ENCODE measurements at places on chromosomes 2 and 18. TPM values are rescaled to one million over a fixed set of nuclear protein-coding genes. Genes with fewer than 3 reads are reported as not detected.

GRCh38 chr2:140580532-140581151 is 1550.2 kb downstream of the LRP1B start:
- no peak overlapping the region for H3K27ac ChIP-seq
- no peaks in the 10 kb centered on the region for H3K36me3 ChIP-seq
- no peak for DNase-seq
- H3K27me3 ChIP-seq = no peaks in the 10 kb centered on the region
- no peak overlapping the region for H3K4me3 ChIP-seq
- H3K4me1 ChIP-seq = no peaks in the 10 kb centered on the region

GRCh38 chr2:187906021-187906420 is 351.8 kb upstream of the TFPI start:
- no peak overlapping the region for H3K27ac ChIP-seq
- DNase-seq = no peak
- no peak overlapping the region for H3K4me3 ChIP-seq
- no peaks in the 10 kb centered on the region for H3K4me1 ChIP-seq

- no peaks in the 10 kb centered on the region for H3K27me3 ChIP-seq
- H3K4me3 ChIP-seq = no peak overlapping the region
- H3K4me1 ChIP-seq = no peaks in the 10 kb centered on the region
- no peaks in the 10 kb centered on the region for H3K36me3 ChIP-seq
- no peak for DNase-seq
- no peak overlapping the region for H3K27ac ChIP-seq
Measured at GRCh38 chr2:172451923-172452322, 24.5 kb downstream of the ITGA6 start.

DNA sequence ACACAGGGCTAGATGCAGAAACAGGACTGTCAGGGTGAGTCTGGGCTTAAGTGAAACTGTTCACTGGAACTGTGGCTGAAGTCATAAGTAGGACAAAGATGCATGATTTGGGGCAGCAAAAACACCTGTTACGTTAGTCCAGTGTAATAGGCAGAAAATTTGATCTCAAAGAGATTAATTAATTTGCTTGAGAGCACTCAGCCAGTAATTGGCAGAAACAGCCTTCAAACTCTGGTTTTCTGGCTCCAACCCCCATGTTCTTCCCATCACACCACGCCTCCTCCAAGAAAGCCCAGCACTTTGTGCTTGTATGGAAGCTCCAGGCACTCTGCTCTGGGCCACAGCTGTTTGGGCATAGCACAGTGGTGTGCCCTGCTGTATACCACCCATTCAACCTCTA is 54.0 kb downstream of the CNTNAP5 start:
- H3K36me3 ChIP-seq = no peaks in the 10 kb centered on the region
- H3K27ac ChIP-seq = no peak overlapping the region
- H3K4me1 ChIP-seq = no peaks in the 10 kb centered on the region
- no peak for DNase-seq
- H3K4me3 ChIP-seq = no peak overlapping the region

DNA sequence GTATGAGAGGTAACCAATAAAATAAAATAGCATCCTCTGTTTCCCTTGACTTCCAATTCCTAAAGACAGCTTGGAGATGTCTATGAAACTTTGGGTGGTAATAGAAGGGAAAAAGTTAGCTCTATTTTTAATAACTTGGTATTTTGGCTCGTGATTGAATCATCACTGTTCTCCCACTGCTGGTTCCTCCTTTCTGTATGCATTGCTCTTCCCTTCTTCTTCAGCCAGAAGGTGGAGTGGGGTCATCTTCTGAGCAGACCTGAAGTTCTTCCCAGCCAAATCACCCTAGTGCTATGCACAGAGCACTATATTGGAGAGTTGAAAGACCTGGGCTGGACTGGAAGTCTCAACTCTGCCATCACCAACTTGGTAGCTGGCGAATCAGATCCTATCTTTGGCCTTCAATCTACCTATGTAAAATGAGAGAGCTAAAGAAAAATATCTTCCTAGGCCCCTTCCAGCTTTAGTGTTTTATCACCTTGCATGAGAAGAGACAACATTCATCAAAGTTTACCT is 54.1 kb downstream of the CPO start:
- H3K4me1 ChIP-seq = no peaks in the 10 kb centered on the region
- no peak overlapping the region for H3K27ac ChIP-seq
- H3K36me3 ChIP-seq = no peaks in the 10 kb centered on the region

GRCh38 chr2:41736586-41736985 is 311.2 kb upstream of the PKDCC start:
- H3K4me1 ChIP-seq = peaks cover 31% of the 10 kb centered on the region
- H3K36me3 ChIP-seq = no peaks in the 10 kb centered on the region
- no peak for DNase-seq
- H3K27ac ChIP-seq = peak overlapping the region; percentile 32
- H3K27me3 ChIP-seq = peaks cover 3% of the 10 kb centered on the region

DNA sequence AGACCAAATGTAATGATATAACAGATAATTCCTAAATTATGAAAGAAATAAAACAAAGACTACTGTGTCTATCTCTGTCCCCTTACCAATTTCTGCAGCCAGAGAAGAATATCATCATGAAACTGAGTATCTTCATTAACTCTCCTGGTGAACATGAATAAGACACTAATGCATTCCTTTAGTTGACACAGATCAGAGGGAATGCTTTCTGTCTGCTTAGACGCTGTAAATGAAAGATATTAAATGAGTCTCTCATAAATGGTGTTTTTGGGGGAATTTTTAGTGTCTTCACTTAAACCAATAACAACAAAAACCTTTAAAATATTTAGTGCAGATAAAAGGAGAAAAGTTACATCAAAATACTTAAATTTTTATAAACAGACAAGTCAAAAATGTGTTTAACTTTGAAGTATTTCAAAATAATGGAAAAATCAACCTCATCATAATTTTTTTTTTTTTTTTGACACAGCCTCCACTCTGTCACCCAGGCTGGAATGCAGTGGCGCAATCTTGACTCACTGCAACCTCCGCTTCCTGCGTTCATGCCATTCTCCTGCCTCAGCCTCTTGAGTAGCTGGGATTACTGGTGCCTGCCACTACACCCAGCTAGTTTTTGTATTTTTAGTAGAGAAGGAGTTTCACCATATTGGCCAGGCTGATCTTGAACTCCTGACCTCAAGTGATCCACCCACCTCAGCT is 16.0 kb downstream of the EPG5 start:
- peak; percentile 6 for DNase-seq
- H3K4me3 ChIP-seq = peak overlapping the region; percentile 32
- H3K36me3 ChIP-seq = peaks cover 92% of the 10 kb centered on the region
- peak overlapping the region; percentile 92 for H3K27ac ChIP-seq

- no peak overlapping the region for H3K4me3 ChIP-seq
- H3K27ac ChIP-seq = no peak overlapping the region
- H3K27me3 ChIP-seq = no peaks in the 10 kb centered on the region
- H3K4me1 ChIP-seq = no peaks in the 10 kb centered on the region
Measured at GRCh38 chr18:38502539-38502938, 936.9 kb upstream of the CELF4 start.

GRCh38 chr2:67322353-67323001 is 74.7 kb upstream of the ETAA1 start:
- H3K4me3 ChIP-seq = no peak overlapping the region
- no peak overlapping the region for H3K27ac ChIP-seq
- peak; percentile 31 for DNase-seq
- H3K36me3 ChIP-seq = no peaks in the 10 kb centered on the region
- H3K4me1 ChIP-seq = peaks cover 9% of the 10 kb centered on the region

DNA sequence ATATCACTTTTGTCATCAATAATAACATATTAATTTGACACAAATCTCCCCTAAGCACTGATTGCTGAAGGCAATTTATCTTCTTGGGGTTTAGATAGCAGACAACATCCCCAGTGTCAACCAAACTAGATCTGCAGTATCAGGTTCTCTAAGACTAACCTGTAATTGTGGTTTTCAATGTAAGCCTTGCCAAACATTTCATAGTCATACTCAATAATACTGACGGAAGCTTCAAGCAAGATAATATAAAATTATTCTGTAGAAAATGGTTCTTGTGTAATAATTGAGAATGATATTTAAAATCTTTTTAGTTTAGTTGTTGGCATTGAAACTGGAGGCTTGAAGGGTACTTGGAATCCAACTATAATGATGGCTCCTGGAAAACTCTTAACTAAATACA is 186.3 kb downstream of the RIT2 start:
- no peak overlapping the region for H3K27ac ChIP-seq
- no peak for DNase-seq
- peaks cover 27% of the 10 kb centered on the region for H3K4me1 ChIP-seq
- H3K36me3 ChIP-seq = no peaks in the 10 kb centered on the region
- H3K27me3 ChIP-seq = no peaks in the 10 kb centered on the region

GRCh38 chr2:238127165-238128060 is 11.1 kb upstream of the KLHL30 start:
- H3K27ac ChIP-seq = peak overlapping the region; percentile 45
- peak; percentile 99 for DNase-seq
- no peaks in the 10 kb centered on the region for H3K36me3 ChIP-seq
- H3K4me3 ChIP-seq = peak overlapping the region; percentile 62
- H3K27me3 ChIP-seq = no peaks in the 10 kb centered on the region
- H3K4me1 ChIP-seq = peaks cover 12% of the 10 kb centered on the region

DNA sequence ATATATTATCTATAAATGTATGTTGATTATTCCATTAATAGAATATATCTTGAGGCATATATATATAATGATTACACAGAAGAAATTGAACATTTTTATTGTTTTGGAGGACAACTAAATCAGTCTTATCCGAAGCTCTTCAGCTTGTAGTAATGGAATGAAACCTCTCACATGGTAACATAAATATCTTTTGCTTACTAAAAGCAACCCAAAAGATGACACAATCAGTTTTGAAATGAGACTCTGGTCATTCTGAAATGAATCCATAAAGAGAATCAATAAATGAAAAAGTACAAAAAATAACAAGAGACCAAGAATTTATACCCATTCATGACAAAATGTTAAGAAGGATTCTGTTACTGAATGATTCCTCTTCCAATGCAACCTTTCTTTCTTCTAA is 110.2 kb downstream of the FIGN start:
- no peak for DNase-seq
- H3K27ac ChIP-seq = no peak overlapping the region
- no peaks in the 10 kb centered on the region for H3K4me1 ChIP-seq
- no peaks in the 10 kb centered on the region for H3K27me3 ChIP-seq

DNA sequence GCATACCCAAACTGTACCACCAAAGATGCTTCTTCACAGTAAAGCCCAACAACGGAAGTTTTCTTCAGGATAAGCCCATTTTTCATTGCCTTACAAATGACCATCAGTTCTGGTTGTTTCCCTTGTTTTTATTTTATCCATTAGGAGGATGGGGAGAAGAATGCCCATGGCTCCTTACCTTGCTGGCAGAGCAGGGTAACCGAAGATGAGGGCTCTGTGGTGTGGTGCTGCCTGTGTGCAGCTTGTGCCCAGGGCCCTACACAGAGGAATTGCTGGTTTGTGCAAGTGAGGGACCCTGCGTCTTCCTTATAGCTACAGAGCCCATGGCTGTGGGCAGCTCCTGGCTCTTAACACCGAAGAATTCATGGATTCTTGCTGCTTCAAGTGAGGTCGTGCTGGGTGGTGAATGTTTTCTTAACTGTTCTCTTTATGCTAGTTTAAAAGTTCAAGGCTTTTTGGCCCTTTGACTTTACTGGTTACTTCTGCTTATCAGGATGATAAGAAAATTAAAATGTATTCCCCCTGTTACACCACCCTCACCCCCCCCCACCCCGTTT is 110.6 kb downstream of the MAP4K4 start:
- H3K36me3 ChIP-seq = peaks cover 10% of the 10 kb centered on the region
- peaks cover 54% of the 10 kb centered on the region for H3K4me1 ChIP-seq
- no peak overlapping the region for H3K4me3 ChIP-seq
- DNase-seq = no peak

DNA sequence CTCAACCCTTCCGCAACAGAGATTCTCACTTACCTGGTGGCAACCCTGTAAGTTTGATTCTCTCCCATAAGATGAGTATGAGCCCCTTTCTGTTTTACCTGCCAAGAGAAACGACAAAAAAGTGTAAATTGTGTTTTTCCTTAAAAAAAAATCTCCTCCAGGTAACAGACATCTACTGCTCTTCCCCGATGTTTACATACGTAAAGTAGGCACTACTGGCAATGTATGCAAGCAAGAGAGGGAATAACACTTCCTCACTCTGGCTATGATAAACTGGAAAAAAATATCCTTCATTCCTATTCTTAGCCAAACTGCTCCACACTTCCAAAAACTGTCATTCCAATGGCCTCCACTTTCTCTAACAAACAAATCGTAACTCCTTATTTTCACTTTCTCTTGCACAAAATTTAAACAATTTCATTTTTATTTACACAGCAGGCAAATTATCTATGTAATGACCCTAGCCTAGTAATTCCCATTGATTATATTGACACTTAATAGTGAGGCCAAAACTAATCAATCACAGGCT is 184.5 kb downstream of the TCF4 start:
- peak overlapping the region; percentile 56 for H3K4me3 ChIP-seq
- H3K36me3 ChIP-seq = no peaks in the 10 kb centered on the region
- H3K27ac ChIP-seq = peak overlapping the region; percentile 74
- DNase-seq = no peak
- H3K27me3 ChIP-seq = no peaks in the 10 kb centered on the region

- no peaks in the 10 kb centered on the region for H3K36me3 ChIP-seq
- H3K4me3 ChIP-seq = no peak overlapping the region
- H3K27me3 ChIP-seq = no peaks in the 10 kb centered on the region
Measured at GRCh38 chr2:128726236-128726635, 407.6 kb upstream of the HS6ST1 start.

GRCh38 chr2:10258726-10259125 is 44.0 kb upstream of the HPCAL1 start:
- DNase-seq = no peak
- no peak overlapping the region for H3K4me3 ChIP-seq
- H3K36me3 ChIP-seq = no peaks in the 10 kb centered on the region
- H3K27me3 ChIP-seq = peaks cover 3% of the 10 kb centered on the region
- no peak overlapping the region for H3K27ac ChIP-seq

GRCh38 chr18:28075501-28075900 is 101.4 kb downstream of the CDH2 start:
- H3K27ac ChIP-seq = peak overlapping the region; percentile 42
- H3K36me3 ChIP-seq = no peaks in the 10 kb centered on the region
- no peak overlapping the region for H3K4me3 ChIP-seq
- peaks cover 24% of the 10 kb centered on the region for H3K4me1 ChIP-seq

- no peak for DNase-seq
- no peaks in the 10 kb centered on the region for H3K36me3 ChIP-seq
- no peak overlapping the region for H3K4me3 ChIP-seq
- H3K4me1 ChIP-seq = peaks cover 2% of the 10 kb centered on the region
- H3K27ac ChIP-seq = no peak overlapping the region
Measured at GRCh38 chr2:130385709-130386108, 29.9 kb downstream of the PTPN18 start.

The DHRS9 gene
- total RNA-seq = not detected

The CCDC88A gene
- 54.3 TPM for total RNA-seq

The IL36A gene
- total RNA-seq = not detected

The CYTIP gene
- total RNA-seq = 1.4 TPM

The RAB27B gene
- 99.0 TPM for total RNA-seq

The ITSN2 gene
- total RNA-seq = 32.7 TPM

The HDLBP gene
- total RNA-seq = 1,414 TPM

The DNAH7 gene
- total RNA-seq = 2.9 TPM

The LRRTM4 gene
- under 0.01 TPM for total RNA-seq

The LONRF2 gene
- total RNA-seq = under 0.01 TPM

The TUBB8B gene
- total RNA-seq = not detected

The GPAT2 gene
- 2.2 TPM for total RNA-seq

The COBLL1 gene
- total RNA-seq = 10.9 TPM

The ARHGAP15 gene
- 0.88 TPM for total RNA-seq

The ALK gene
- total RNA-seq = under 0.01 TPM

The TXNDC2 gene
- 0.36 TPM for total RNA-seq

Data from osteoblast (primary cell).